Naive thymus-derived CD8-positive, alpha-beta T cell (primary cell): ENCODE measurements at places on chromosomes 4 and X. TPM values are rescaled to one million over a fixed set of nuclear protein-coding genes. Genes with fewer than 3 reads are reported as not detected.

GRCh38 chrX:15749642-15750610 lies 11.9 kb downstream of the CA5B start:
- peak overlapping the region; percentile 98 for H3K27ac ChIP-seq
- peak overlapping the region; percentile 73 for H3K4me3 ChIP-seq
- DNase-seq = peak; percentile 66
- H3K36me3 ChIP-seq = peaks cover 20% of the 10 kb centered on the region
- no peaks in the 10 kb centered on the region for H3K27me3 ChIP-seq

DNA sequence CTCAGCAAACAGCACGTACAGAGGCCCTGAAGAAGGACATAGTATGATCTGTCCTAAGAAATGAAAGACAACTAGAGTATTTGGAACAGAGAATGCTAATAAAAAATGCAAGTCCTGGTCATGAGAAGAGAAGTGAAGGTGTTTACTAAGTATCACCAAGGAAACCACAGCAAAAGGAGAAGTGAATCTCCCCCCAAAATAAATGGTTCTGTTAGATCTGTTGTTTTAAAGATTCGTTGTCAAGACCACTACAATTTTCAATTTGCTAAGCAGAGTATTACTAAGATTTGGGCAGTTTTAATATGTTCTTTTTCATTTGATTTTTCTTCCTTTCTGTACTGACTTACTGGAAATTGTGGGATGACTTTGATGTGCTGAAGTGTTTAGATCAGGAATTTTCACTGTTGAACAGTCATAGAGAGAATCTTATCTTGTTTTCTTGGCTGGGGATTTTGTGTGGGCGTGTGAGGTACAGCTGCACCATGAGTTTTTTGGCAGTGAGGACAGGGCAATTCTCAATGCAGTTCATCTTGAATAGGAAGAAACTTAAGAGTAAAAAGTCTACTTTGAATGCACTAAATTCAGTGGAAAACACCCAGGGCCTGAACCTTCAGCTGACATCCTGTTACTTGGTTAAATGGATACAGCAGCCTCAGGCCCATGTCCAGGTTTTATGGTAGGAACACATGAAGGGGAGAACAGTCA lies 132.2 kb downstream of the STIM2 start:
- H3K4me3 ChIP-seq = no peak overlapping the region
- peaks cover 28% of the 10 kb centered on the region for H3K4me1 ChIP-seq
- DNase-seq = no peak
- H3K27me3 ChIP-seq = no peaks in the 10 kb centered on the region
- H3K27ac ChIP-seq = no peak overlapping the region
- H3K36me3 ChIP-seq = peaks cover 17% of the 10 kb centered on the region

Gene HTR2C
- not detected for polyA plus RNA-seq

Gene YY2
- 0.36 TPM for polyA plus RNA-seq
